ENCODE measurements at places on chromosomes 12 and 14.

DNA sequence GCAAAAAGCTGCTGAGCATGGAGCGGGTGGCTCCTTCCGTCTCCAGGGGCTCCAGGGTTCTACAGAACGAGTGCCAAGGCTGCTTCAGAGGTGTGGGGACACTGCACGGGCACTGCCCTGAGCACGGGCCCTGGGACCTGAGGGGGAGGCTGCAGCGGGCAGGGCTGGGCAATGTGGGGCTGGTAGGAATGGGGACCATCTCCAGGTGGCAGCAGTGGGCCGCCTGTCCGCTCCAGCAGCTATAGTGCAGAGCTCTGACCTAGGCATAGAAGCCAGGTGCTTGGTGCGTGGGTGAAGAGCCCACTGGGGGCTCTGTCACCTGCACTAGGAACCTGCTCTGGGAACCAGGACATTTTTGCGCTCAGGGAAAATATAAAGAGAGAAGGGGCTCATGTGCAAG lies 22.3 kb downstream of the HDAC7 start:
- no peak for DNase-seq

DNA sequence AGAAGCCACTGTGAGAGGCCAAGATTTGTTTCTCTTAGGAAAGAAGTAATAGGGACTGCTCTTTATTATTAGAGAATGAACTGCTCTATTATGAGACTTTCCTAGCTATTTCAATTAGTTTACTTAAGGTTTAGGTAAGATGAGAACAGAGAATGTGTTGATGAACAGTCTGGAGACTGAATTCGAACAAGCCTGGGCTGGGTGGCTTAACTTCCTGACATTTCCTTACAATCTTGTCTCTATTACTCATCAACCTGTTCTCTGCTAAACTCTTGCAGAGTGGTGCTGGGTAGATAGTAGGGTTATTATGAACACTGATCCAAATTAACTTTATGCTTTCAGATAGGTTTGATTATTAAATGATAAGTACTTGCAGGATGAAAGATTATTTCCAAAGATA lies 31.2 kb downstream of the SLC15A5 start:
- DNase-seq, result no peak

- no peak for DNase-seq
These were observed 11.4 kb downstream of the AGAP2 start for GRCh38 chr12:57726884-57727757.

- no peak for DNase-seq
These were observed 11.4 kb downstream of the RILPL1 start for GRCh38 chr12:123522164-123522563.

DNA sequence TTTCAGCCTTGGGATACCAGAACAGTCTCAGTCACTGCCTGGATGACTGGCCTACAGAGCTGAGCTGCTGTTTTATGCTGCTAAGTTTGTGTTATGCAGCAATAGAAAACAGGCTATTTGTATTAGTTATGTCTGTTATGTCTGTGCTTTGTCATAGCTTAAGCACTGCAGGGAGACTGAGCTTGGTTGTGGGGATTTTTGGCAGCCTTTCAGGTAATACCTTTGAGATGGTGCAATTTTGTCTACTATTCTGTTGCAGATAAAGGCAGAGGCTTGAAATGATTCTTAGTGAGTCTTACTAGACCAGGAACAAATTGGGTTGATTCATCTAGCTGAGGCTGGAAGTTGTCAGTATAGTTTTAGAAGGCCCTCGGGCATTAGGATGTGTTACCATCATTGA lies 201.3 kb upstream of the RBM19 start:
- no peak for DNase-seq

- no peak for DNase-seq
These were observed 45.0 kb downstream of the NOPCHAP1 start for GRCh38 chr12:105030820-105031807.

DNA sequence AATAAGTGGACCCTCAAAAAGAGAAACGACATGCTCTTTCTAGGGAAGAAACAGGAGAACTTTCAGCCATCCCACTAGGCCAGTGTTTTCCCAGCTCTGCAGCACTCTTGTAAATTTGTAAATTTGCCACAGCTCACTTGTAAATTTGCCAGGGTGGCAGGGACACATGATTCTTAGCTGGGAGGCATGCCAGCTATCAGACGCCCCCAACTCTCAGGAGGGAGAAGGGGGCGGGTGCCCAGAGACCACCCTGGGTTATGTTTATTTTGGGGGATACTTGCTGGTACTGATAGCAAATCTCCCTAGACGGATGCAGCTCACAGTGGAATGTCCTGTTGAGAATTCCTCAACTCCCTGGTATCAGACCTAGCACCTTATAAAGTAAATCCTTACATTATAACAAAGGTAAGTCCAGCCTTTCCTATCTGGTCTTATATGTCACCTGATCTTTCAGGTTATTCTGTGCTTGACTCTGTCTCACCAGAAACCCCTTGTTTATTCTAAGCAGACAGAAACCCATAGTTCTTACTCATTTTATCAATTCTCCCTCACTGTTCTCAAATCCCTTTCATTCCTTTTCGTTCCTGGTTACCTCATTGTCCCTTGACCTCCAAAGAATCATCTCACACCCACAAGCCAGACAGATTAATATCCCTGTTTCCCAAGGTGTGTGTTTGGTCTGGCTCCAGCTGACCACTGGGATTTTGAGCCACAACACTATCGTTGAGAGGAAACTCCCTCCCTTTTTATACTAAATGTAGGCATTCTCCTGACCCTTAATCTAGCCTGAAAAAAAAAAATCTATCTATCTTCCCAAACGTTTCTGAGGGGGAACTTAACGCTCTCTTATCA lies 69.3 kb upstream of the HMGA2 start:
- no peak for DNase-seq

DNA sequence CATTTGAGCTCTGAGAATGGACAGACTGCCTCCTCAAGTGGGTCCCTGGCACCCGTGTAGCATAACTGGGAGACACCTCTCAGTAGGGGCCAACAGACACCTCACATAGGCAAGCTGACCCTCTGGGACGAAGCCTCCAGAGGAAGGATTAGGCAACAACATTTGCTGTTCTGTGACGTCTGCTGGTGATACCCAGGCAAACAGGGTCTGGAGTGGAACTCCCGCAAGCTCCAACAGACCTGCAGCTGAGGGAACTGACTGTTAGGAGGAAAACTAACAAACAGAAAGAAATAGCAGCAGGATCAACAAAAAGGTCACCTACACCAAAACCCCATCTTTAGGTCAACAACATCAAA lies 69.6 kb downstream of the CEP83 start:
- DNase-seq, result no peak

GRCh38 chr12:98808243-98808875 lies 163.3 kb downstream of the APAF1 start:
- no peak for DNase-seq

- no peak for DNase-seq
These were observed 137.5 kb upstream of the HIF1A start for GRCh38 chr14:61557854-61558253.

DNA sequence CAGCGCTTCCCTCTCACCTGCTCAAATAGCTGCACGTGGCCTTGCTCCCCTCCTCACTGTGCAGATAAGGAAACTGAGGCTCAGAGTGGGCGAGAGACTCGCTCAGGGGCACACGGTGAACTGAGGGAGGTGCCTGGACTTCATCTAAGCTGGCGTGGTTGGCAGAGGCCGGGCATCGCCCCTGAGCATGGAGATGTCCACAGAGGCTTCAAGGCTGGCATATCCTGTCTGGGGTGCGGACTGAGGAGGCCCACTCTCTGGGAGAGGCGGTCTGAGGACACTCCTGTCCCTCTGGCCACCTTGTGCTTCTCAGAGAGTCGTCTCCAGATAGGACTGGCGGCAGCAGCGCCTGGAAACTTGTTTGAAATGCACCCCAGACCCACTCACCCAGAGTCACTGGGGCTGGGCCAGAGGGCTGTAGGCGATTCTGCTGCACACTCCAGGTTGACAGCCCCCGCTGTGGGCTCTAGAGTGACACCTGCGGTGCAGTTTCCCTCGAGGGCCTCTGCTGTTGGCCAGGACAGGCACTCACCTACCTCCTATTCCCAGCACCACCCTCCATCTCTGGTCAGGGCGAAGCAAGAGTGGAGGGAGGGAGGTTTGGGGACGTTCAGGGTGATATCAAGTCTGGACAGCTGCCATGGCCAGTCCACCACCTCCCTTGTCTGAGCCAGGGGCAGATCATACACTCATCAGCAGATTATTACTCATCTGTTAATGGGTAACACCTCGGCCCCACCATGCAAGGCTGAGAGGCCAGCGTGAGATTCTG lies 11.2 kb upstream of the LBHD2 start:
- no peak for DNase-seq

DNA sequence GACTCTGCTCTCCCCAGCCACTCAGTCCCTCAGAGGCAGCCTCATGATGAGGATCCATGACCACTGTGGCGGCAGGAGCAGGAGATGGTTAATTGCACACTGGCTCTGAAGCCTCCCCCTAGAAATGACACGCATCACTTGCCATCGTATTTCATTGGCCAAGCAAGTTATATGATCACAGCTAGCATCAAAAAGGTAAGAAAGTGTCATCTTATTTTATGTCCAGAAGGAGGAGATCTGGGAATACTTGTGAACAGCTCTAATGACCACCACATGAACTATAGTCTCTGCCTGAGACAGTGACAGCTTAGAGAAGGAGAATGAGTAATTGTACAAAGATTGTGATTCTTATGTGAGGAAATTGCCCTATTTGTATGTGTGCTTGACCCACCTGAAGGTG lies 363.4 kb downstream of the NUAK1 start:
- DNase-seq, result peak; percentile 7

DNA sequence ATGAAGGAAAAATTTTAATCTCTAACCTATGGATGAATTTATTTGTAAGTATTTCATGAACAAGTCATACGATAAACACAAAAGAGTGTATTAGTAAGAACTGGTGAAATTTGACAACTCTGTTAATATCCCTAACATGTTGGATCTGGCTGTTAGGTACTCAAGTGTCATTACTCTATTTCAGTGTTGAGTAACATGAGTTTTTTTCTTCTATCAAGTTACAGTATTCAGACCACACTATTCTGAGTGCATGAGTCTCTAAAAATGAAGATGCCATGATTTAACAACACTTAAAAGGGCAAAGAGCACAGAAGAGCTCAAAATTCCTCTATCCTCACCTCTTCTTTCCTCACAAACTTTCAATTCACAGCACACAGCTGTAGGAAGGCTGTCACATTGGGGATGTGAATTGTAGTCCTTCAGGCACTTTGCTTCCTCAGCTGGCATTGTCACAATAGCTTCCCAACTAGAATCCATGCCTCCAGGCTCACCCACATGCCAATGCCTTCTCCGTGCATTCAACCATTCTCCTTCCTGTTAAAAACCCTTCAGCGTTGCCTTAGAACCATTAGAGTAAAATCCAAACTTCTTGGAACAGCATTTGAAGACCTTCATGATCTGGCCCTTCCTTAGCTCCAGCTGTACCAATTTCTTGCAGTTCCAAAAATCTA lies 73.7 kb upstream of the DBX2 start:
- no peak for DNase-seq

DNA sequence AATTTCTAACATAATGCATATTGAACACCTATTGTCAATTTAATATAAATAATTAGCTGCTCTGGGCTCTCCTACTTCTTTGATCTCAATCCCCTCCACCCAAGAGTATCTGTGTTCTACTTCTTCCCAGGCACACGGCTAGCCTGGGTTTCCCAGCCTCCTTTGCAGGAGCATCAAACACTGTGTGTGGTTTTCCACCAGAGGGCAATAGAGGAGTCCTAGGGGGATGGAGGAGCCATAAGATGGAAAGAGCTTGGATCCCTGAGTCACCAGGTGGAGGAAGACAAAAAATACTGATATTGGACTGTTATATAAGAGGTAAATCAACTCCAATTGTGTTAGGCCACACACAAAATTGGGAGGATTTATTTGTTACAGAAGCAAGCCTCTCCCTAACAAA lies 333.7 kb downstream of the GLT1D1 start:
- no peak for DNase-seq

DNA sequence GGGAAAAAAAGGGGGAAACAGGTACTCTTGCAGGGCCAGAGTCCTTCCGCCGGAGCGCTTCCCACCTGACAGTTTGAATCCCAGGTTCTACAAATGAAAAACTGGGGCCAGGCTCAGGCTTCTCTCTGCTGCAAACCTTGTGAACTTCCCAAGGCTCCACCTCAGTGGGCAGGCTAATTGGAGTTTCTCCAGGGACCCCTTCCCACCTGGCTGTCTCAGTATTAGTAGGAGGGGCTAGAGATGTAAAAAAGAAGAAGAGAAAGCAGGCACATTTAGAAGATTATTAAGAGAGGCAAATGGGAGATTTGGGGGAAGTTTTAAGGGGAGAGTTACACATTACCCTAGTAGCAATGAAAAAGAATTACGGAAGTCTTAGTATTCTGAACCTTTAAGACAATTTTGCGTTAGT lies 20.0 kb upstream of the CLEC2D start:
- no peak for DNase-seq

DNA sequence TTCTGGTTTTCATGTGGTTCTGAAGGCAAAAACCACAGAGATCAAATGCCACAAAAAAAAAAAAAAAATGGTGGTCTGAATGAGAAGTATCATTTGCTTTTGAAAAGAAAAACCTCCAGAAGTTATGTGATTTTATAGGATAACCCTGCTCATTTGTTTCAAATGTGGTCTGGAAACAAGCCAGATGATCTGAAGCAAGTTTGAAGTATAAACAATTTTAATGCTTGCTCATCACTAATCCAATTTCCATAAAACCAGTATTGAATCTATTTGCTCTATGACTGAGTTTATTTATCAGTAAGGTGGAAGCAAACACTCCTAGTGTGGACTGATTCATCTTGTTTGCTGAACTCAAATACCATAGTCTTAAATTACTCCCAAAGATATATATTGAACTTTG lies 407.3 kb upstream of the FLRT2 start:
- DNase-seq, result no peak

DNA sequence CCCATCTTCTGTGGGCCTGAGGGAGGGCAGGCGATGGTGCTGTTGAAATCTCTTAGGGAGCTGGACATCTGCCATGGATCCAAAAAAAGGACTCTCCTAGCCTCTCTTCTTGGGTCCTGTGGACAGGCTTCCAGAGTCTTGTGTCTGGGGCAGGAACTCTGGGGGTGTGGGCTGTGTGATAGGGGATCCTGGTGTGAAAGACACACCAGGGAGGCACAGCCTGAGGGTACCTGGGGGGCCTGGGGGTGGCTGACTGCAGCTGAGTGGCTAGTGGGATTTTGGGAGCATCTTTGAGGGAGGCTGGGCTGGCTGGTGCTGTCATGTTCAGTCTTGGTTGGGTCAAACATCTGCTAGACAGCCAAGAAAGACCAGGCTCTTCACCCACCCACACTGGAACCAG lies 1.8 kb upstream of the KRT83 start:
- no peak for DNase-seq

DNA sequence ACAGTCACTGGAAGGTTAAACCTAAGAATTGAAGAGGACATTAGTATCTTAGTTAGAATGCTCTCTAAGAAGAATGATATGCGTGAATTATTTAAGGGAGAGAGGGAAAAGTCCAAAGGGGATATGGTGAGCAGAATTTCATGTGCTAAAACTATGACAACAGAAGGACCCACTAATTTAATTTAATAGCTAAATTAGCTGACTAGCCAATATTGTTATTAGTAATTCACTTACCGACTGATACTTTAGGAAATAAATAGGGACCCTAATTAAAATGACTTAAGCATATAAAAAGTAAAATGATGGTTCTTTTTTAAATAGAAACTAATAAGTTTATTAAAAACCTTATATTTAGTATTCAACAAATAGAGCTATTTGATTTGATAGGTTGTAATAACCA lies 179.6 kb downstream of the RASSF9 start:
- no peak for DNase-seq

Data from NCI-H510A (cell line).